Stimulated activated CD8-positive, alpha-beta memory T cell treated with anti-CD3 and anti-CD28 coated beads, Interleukin-4, amount 100 ng/mL, for 1 hour (primary cell): ENCODE measurements at places on chromosomes 1 and 21.

- no peak for DNase-seq
These were observed 401 bp downstream of the WNT9A start for GRCh38 chr1:227947386-227947675.

- no peak for DNase-seq
These were observed 31.0 kb upstream of the PLEKHO1 start for GRCh38 chr1:150118716-150119115.

DNA sequence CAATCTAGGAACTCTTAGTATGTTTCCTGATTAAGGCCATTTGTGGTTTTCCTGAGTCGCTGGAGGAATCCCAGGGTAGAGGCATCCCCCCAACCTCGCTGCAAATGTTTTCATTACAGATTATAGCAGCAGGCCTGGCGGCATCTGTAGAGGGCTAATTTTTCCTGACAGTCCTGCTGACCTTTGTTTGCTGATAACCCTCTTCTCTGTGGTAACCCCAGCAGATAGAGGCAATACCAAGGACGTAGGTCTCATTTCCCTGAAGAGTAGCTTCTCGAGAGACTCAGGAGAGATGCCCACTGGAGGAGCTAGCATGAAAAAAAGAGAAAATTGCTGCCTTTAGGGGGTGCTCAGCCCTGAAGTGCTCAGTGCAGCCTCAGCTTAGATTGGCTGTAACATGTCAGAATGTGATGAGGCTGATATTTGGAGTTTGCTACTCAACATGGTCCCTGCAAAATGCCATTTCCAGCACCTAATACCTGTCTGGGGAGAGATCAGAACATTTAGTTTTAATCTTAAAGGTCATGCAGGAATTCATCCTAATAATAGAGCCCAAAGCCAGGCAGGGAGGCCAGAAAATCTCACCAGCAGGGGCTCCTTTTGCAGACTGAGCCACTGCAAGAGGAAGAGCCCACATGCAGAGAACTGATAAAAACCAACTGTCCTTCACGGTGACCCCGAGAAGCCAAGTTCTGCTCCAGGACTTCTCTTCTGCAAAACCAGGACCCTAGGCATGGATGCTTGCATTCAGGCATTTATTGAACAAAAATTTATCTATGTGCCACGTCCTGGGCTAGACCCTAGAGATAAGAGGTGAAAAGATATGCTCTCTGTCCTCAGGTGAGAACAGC lies 184.5 kb downstream of the KAZN start:
- no peak for DNase-seq

DNA sequence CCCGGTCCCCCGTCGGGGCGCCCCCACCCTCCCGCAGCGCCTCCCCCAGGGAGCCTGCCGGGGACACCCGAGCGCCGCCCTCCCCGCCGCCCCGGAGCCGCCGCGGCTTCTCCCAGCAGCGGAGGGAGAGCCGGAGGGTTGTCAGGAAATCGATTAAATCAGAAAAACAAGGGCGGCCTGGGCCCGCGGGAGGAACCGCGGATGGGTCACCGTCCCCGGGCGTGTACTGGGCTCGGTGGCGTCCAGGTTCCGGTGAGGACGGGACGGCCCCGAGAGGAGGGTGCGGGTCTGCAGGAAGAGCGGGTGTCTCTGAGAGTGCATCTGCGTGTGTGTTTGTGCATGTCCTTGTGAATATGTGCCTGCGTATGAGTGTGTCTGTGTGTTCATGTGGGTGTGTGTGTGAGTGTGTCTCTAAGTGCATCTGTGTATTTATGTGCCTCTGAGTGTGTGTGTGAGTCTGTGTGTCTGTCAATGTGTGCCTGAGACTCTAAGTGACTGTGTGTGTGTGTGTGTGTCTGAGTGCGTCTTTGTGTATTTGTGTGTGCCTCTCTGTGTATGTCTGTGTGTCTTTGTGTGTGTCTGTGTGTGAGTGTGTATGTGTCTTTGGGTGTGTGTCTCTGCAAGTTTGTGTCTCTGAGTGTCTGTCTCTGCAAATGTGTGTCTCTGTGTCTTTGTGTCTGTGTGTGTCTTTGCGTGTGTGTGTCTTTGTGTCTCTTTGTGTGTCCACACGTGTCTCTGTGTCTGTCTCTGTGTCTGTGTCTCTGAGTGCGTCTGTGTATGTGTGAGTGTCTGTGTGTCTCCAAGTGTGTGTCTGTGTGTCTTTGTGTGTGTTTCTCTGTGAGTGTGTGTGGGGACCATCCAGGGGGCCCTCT lies 1.1 kb downstream of the SPSB1 start:
- no peak for DNase-seq

GRCh38 chr1:202578001-202578504 lies 132.2 kb downstream of the SYT2 start:
- DNase-seq, result no peak

GRCh38 chr1:55490547-55490946 lies 275.4 kb upstream of the USP24 start:
- no peak for DNase-seq

DNA sequence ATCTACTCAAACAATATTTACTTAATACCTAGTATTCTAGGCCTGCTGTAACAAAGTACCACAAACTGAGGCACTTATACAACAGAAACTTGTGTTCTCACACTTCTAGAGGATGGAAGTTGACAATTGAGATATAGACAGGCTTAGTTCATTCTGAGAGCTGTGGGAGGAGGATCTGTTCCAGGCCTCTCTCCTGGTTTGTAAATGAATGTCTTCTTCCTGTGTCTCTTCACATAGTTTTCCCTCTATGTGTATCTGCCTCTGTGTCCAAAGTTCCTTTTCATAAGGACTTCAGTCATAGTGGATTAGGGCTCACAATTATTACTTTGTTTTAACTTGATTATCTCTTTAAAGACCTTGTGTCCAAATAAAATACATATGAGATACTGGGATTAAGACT lies 251.1 kb downstream of the COL11A1 start:
- DNase-seq, result no peak

GRCh38 chr1:33692206-33693188 lies 171.4 kb upstream of the HMGB4 start:
- no peak for DNase-seq

- DNase-seq, result no peak
These were observed 18.4 kb downstream of the RIT1 start for GRCh38 chr1:155892796-155893195.

GRCh38 chr1:41108696-41109275 lies 87.3 kb upstream of the SLFNL1 start:
- no peak for DNase-seq

DNA sequence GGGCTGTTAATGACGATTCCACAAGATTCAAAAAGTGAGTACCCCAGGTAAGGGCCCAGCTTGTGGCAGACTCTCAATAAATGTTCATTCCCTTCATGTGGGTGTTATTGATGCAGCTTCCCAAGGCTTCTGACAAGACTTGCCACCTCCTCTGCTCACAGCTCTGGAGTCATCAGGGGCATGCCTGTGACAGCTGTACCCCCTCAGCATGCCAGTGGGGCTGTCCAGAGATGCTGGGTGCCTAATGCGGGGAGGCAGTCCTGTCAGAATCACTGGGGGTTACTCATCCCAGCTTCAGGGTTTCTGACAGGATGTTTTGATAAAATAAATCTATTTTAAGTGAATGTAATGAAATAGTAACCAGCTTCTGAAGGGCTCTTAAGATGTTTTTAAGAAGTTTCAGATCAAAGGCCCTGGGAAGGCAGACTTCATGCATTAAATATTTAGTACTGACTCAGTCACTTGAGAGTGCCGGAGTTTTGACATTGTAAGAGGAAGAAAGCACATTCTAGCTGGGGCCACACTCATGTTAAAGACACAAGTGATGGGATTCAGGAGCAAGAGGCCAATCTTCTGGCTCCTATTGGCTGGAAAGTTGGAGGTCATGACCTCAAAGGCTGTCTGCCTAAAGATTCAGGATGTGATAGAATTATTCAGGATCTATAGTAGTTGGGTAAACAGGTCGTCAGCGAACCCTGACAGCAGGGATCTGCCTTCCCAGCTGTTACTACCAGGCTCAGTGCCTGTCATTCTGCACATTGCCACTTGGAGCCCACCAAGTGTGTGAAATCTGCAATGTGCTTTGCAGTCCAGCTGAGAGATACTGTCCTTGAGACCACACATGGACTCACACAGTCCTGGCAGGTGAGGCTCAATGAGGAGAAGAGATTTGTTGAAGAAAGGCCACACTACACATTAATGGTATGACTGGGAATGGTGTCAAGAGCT lies 239.6 kb upstream of the BEND5 start:
- no peak for DNase-seq

GRCh38 chr1:78370356-78370755 lies 120.4 kb upstream of the PTGFR start:
- DNase-seq, result no peak

DNA sequence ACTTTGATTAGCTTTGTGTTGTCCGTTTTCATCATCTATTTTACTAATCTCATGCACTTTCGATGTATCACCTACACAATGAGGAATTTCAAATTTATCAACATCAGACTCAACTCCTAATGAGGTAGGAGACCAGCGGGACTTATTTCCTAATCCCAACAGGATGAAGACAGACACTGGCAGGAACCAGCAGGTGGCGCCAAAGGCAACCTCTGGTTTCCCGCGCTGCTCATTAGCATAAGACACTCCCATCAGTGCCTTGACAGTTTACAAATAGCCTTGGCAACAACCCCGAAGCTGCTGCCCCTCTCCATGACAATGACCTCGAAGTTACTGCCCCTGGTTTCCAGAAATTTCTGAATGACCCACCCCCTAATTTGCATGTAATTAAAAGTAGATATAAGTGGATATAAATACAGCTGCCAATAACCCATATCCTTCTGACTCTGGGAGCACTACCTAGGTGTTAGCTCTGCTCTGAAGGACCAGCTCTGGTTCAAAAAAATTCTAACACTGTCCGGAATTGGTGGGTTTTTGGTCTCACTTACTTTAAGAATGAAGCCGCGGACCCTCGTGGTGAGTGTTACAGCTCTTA lies 974.8 kb downstream of the ADGRL2 start:
- no peak for DNase-seq

DNA sequence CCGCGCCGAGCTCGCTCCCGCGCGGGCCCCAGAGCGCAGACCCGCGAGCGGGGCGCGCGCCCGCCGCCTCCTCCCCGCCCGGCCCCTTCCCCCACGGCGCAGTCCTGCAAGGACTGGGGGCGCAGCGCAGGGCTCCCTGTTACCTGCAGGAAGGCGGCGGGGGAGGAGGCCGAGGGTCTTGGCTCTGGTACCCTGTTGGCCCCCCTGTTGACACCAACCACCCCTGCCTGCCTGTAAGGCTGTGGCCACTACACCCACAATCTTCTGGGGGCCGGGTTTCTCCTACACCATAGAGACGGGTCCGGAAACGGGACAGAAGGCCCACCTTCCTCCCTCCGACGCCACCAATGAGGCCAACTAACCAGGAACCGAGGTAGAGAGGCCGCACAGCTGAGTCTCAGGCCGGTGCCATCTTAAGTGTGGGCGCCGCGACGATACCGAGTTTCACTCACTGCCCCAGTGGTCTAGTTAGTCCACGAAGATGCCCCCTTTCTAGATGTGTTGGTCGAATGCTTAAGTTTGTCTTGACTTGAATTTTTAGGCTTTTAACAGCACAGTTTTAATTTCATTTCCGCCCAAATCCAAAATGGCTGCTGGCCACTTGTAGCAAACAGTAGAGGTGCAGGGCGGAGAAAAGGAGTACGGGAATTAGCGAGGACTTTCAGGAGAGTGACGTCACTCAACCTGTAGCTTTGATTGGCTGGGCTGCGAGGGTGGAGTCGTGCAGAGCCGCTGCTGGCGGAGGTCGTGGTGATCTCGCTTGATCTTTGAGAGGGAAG lies at the start of gene SCYL3:
Gene SCYL3 (minus strand): TSS at position 252 of the 779 bp plus-strand sequence. CDS start 5,056 bp downstream, outside the sequence.
- DNase-seq, result peak; percentile 77

DNA sequence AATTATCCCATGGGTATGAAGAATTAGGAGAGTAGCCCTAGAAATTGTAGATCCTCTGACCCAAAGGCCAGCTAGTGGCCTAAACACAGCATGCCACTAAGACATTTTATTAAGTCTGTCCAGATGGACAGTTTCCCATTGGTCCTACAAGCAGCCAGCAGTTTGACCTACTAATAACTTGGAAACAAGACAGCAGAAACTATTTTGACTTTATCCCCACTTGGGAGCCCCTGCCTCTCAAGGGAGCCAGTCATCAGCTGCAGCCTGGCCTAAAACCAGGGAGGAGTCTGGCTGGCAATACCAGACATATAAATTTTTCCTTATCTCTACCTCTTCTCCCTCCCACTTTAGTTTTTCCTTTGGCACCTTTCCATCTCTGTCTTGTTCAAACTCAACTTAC lies 222.6 kb upstream of the KCTD3 start:
- no peak for DNase-seq

DNA sequence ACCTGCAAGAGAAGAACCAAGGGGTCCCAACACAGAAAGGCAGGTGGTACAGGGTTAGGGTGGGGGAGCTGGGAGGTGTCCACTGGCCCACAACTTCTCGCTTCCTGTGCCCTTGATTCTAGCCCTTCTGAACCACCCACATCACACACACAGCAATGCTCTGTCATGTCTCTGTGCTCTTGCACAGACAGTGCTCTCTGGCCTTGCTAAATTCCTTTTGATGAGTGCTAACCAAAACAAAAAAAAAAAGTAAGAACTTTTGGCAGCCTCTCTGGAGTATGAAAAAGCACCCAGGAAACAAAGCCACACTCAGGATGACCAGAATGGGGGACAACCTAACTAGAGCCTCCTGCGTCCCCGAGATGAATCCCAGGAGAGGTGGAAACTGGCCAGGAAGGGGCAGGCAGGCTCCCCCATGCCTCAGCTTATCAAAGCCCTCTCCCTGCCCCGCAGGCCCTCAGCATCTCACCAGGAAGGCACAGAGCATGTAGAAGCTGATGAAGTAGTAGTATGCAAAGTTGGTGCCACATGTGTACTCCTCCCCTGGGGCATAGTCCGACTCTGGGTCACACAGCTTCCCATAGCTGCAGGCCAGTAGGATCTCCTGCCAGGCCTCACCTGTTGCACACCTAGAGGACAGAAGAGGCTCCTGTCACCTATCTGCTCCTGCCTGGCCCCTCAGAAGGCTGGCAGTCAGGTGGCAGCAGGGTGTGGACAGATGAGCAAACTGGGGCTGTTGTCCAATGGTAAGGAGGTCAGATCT lies 27.2 kb upstream of the KIF21B start:
- no peak for DNase-seq

DNA sequence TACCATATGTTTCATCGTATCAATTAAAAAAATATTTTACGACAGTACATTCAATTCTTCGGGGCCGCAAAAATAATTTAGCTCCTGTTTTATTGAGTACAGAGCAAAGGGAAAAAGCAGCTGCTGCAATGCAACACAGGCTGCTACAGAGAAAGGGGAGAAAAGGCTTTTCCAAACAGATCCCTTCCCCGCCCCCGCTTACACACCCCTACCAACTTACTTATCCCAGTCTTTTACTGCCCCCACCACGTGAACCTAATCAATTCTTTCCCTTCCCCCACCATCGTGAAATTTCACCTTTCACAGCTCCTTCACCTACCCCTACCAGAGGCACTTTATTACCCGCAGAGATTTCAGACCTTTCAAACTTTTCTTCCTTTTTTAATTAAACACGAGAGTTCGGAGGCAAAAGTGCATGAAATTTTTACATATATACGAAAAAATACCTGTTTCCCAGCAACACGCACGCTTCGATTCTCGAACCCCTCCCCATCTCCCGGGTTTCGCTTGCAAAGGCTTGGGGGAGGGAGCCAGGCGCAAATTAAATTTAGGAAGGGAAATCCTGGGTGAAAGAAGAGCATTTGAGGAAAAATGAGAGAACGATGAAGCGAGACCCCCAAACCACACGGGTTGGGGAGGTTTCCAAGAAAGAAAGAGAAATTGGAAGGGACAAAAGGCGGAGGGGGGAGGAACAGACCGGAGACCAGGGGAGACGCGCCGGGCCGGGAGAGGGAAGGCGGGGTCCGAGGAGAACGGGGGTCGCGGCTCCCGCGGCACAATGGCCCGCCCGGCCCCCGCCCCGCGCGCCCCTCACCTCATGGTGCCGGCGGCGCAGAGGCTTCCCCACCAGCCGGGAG lies 823 bp downstream of the ENAH start:
- DNase-seq, result no peak

- no peak for DNase-seq
These were observed 39.3 kb upstream of the DUSP10 start for GRCh38 chr1:221781102-221781755.
